Fibroblast of lung (primary cell): ENCODE measurements at places on chromosomes 1 and 21. TPM values are rescaled to one million over a fixed set of nuclear protein-coding genes. Genes with fewer than 3 reads are reported as not detected.

- no peak overlapping the region for H3K4me3 ChIP-seq
- no peaks in the 10 kb centered on the region for H3K36me3 ChIP-seq
- H3K4me1 ChIP-seq = no peaks in the 10 kb centered on the region
Measured at GRCh38 chr1:98766255-98766654, 104.7 kb downstream of the SNX7 start.

- H3K4me3 ChIP-seq = peak overlapping the region; percentile 90
- no peaks in the 10 kb centered on the region for H3K27me3 ChIP-seq
- peak; percentile 46 for DNase-seq
- peaks cover 13% of the 10 kb centered on the region for H3K4me1 ChIP-seq
Measured at GRCh38 chr1:150576794-150577556, 2.4 kb downstream of the MCL1 start.

DNA sequence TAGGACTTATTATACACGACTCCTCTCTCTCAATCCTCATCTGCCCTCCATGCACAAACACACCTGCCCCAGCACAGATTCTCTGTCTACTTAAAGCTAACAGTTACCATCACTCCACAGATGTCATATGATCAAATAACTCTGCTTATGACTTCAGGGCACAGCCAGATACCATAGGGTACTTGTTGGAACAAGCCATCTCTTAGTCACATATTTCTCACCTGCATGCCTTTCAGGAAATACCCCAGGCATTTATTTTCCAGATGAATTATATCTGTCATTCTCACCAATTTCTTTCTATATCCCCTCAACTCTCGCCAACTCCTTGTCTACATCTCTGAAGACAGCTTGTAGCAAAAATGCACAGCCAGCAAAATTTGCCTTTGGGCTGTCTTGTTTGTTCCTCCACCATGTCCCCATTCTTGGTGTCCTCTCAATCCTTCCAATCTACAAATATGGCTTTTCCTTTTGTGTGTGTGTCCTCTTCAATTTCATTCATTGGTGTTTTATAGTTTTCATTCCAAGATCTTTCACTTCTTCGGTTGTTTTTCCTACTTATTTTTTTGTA, 353.9 kb upstream of the CAMK1G start:
- no peak overlapping the region for H3K4me3 ChIP-seq
- H3K36me3 ChIP-seq = no peaks in the 10 kb centered on the region
- H3K27ac ChIP-seq = no peak overlapping the region
- no peaks in the 10 kb centered on the region for H3K4me1 ChIP-seq

GRCh38 chr1:48177257-48177656, 45.3 kb upstream of the SLC5A9 start:
- no peaks in the 10 kb centered on the region for H3K36me3 ChIP-seq
- H3K27me3 ChIP-seq = no peaks in the 10 kb centered on the region
- H3K27ac ChIP-seq = no peak overlapping the region
- no peak overlapping the region for H3K4me3 ChIP-seq
- H3K4me1 ChIP-seq = no peaks in the 10 kb centered on the region

The LCE1A gene
- total RNA-seq = not detected in 2 replicates

- no peak overlapping the region for H3K4me3 ChIP-seq
- DNase-seq = no peak
- no peaks in the 10 kb centered on the region for H3K36me3 ChIP-seq
Measured at GRCh38 chr1:2953688-2954285, 67.5 kb upstream of the ACTRT2 start.

DNA sequence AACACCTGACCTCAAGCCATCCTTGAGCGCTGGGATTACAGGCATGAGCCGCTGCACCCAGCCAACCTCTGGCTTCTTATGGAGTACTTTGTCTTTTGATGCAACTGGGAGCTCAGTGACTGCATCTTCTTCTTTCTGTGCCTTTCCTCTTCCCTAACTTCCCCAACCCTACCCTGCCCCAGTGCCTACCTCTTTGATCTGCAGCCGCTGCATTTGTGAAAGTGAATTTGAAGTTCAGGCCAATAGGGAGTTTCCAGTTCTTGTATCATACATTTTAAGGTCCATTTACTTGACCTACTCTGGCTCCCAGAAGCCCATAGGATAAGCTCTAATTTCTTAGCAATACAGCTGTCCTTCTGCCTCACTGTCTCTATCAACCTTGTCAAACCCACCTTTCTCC, 52.2 kb downstream of the KCNC4 start:
- H3K27ac ChIP-seq = no peak overlapping the region
- H3K4me3 ChIP-seq = no peak overlapping the region
- H3K36me3 ChIP-seq = no peaks in the 10 kb centered on the region
- no peaks in the 10 kb centered on the region for H3K4me1 ChIP-seq

DNA sequence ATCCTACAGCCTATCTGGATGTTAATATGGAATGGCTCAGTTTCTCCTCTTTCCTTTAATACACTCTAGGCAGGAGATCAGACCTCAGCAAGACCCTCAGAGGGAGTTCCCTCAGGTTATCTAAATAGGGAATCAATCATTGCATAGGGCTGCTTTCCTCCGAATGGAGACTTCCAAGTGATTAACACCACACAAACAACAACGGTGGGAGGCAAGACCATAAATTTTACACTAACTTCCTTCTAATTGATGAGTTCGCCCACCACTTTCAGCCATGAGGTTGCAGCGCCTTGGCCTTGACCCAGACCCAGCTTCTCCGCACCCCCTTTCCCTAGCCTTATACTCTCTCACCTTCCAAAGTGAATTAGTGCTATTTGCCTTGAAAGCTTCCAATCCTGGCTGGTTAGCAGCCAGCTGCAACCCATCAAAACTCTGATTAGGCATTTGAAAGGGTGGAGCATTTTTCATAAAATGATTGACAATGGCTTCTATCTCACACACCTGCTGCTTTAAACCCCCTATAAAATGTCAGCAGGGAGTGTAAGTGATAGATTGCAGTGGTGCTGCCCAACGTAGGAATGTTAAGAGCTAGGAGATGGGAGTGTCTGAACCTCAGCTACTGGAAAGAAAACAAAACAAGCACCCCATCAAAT, 534.9 kb upstream of the USP24 start:
- H3K4me3 ChIP-seq = no peak overlapping the region
- no peak overlapping the region for H3K27ac ChIP-seq
- H3K36me3 ChIP-seq = no peaks in the 10 kb centered on the region
- H3K27me3 ChIP-seq = no peaks in the 10 kb centered on the region
- no peak for DNase-seq
- peaks cover 3% of the 10 kb centered on the region for H3K4me1 ChIP-seq

DNA sequence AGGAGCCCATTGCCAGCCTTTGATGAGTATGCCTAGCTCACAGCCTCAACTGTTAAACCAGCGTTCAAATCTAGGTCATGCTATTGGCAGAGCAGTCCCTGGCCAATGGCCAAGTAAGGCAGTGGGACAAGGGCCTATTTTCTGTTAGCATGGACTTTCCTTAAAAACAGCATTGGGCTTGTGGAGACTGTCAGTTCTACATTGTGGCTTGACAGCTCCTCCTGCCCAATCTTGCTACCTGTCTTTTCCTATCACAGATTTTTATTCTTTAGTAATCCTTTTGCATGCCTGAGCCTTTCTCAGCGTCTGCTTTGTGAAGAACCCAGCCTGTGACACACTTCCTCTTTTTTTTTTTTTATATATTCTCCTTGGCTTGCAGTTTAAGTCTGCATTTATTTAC, 56.4 kb downstream of the DIP2A start:
- DNase-seq = peak; percentile 57
- H3K4me1 ChIP-seq = no peaks in the 10 kb centered on the region
- H3K27ac ChIP-seq = no peak overlapping the region
- H3K4me3 ChIP-seq = no peak overlapping the region
- H3K36me3 ChIP-seq = peaks cover 4% of the 10 kb centered on the region
- no peaks in the 10 kb centered on the region for H3K27me3 ChIP-seq

DNA sequence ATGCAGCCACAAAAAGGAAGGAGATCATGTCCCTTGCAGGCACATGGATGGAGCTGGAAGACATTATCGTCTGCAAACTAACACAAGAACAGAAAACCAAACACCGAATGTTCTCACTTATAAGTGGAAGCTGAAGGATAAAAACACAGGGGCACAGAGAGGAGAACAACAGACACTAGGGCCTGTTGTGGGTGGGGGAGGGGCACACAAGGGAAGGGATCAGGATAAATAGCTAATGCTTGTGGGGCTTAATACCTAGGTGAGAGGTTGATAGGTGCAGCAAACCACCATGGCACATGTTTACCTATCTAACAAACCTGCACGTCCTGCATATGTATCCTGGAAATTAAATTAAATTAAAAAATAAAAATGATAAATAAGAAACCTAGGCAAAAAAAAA, 969.9 kb downstream of the TTLL7 start:
- DNase-seq = no peak
- H3K27ac ChIP-seq = no peak overlapping the region
- H3K4me1 ChIP-seq = no peaks in the 10 kb centered on the region
